ENCODE measurements at places on chromosomes 16 and 17. TPM values are rescaled to one million over a fixed set of nuclear protein-coding genes. Genes with fewer than 3 reads are reported as not detected.

DNA sequence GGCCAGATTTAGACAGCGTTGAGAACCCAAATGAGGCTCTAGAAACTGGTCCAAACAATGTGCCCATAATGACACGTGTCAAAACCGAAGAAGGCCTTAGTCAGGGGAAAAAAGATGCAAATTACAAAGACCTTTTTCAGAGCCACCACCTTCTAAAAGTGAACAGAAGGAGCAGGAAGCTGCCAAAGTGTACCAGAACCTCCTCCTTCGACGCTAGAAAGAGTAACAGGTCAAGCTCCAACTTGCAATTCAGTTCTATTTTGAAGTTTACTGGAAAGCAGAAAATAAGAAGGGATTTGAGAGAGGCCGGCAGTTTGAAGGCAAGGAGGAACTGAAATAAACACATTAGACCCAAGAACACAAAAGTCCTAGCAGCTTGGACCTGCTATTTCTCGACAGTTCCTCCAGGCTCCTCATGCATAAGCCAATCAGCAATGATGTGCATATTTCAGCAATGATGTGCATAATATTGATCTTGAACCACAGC is 61.8 kb downstream of the XYLT1 start:
- no peak for DNase-seq

The CDH11 gene
- total RNA-seq: 91.0 TPM

- no peak for DNase-seq
Observed at GRCh38 chr17:46795379-46795952, 23.0 kb downstream of the WNT3 start.

GRCh38 chr17:65977041-65977440 is 214.9 kb downstream of the CEP112 start:
- DNase-seq: no peak

DNA sequence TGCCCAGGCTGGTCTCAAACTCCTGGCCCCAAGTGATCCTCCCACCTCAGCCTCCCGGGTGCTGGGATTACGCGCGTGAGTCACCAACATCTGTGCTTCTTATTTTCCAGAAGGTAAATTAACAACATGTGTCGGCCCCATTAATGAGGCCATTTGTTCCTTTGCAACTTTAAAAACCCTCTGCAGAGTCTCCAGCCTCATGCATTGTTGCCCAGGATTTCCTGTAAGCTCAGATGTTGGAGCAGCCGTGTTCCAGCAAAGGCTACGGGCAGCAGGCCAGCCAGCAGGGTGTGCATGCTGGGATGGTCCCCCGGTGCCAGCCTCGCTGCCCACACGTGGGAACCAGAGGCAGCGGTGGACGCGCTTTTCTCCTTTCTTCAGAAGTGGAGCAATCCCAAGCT is 19.1 kb upstream of the HEXD start:
- no peak for DNase-seq

DNA sequence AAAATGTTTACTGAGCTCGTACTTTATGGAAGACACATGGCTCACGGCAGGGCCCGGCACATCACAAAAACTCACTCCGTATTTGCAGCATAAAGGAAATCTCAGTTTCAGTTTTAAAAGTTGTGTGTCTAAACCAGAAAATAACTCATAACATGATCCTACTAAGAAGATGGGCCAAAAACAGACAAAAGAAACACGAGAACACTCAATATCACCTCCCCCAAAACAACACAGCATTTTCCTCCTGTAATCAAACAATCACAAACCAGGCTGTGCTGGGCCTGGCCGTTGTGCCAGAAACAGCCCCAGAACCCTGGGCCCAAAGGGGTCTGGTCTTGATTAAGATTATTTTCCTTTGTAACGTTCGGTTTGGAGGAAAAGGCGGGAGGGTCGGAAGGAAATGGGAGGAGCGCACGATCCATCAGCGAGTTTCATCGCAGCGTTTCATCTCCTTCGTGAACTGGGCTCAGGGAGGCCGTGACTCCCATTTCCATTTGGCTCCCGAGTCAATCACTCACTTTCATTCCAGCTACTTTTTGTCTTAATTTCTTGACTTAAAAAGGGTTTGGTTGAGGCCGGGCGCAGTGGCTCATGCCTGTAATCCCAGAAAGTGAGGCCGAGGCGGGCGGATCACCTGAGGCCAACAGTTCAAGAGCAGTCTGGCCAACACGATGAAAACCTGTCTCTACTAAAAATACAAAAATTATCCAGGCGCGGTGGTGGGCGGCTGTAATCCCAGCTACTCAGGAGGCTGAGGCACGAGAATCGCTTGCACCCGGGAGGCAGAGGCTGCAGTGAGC is 61.4 kb downstream of the NXN start:
- DNase-seq: no peak
